Suppressor macrophage treated with lipopolysaccharide for 1 hour (primary cell): ENCODE measurements at places on chromosomes 1 and 21.
A peak's percentile ranks its signal among the peaks of the same experiment; 100 is the strongest.

GRCh38 chr1:70171512-70171911, 33.9 kb downstream of the LRRC40 start:
- no peak for DNase-seq

GRCh38 chr1:227299241-227299627, 19.1 kb downstream of the CDC42BPA start:
- peak; percentile 19 for DNase-seq

DNA sequence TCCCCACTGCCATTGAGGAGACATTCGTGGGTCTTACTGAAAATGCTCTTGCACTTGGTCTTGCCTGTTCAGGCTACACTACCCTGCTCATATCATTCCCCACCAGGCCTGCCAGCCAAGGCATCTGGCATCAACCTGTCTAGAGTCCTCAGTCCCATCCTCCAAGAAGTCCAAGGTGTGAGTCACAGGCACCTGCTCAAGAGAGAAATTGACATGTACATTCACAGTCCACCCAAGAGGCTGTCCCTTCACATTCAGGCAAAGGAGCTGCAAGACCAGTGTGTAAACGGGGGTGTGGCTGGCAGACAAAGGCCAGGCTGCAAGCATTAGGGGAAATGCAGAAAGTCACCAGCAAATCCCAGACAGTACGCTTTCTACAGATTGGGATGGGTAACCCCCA, 13.1 kb upstream of the PLA2G2C start:
- DNase-seq: no peak

DNA sequence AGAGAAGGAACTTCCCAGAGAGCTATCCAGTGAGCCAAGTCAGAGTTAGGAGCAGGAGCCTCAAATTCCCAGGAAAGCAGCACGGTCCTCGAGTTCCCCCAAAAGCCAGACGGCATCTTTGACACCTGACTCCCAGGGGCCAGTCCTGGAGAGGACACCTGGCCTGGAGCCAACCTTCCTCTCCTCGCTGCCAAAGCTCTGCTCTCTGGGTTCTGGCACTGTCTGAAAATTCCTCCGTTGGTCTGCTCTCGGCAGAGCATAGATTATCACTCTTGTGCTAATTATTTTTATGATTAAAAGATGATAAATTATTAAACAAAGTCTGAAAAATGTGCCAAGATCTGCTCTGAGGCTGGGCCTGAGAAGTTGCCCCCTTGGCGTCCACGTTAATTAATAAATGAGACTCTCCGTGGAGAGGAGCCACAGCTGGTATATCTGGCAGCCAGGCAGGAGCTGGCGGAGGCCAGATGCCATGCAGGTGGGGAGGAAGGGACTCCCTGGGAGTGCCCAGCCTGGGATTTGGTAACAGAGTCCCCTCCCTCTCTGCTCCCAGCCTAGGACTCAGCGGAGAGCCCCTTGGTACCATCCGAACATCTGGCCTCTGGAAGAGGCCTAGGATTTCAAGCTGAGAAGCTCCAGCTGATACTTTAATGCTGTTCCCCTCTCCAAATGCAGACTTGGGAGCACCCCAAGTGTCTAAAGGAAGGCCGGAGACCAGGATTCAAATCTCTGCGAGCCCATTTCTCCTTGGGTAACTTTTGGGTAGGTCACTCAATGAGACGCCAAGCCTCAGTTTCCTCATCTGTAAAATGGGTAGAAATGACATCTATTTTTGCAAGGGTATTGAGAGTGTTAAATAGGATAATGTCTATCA, 163.7 kb upstream of the POU3F1 start:
- DNase-seq: no peak

DNA sequence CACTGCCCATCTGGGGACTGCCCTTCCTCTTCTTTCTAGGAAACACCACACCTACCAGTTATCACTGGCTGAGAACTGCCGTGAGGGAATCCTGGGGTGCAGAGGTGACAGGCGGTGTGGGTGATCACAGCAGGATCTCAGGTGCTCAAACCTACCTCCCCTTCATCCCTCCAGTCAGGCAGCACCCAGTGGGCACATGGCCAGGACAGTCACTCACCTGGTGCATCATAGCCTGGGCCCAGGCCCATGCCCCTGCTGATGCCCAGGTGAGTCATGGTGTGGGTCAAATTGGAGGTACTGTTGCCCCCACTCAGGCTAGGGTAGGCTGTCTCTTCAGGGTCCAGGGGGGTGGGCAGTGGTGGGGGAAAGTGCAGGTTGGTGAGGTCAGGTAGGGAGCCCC, 5.3 kb upstream of the DENND4B start:
- no peak for DNase-seq

DNA sequence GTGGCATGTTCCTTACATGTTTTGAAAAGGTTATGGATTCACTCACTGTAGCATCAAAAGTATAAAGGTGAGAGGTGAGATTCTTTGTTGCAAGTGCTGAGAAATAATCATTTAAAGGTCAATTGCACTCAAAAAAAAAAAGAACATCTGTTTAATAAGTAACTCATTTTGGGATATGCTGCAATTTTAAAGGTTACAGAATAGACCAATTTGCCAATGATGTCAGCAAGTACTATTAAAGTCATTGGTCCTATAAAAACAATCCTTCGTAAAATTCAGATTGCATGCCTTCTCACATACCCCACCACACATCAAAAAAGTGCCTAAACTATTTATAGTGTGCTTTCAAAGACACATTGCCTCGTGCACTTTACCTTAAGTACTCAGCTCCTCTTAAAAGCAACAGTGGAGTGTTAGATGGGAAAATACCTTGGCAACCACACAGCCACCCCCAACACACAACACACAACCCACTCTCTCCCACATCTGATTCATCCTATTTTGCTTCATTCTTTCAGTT, 218.2 kb upstream of the ADGRL2 start:
- DNase-seq: no peak

GRCh38 chr1:118617916-118618315, 370.2 kb downstream of the TBX15 start:
- no peak for DNase-seq

DNA sequence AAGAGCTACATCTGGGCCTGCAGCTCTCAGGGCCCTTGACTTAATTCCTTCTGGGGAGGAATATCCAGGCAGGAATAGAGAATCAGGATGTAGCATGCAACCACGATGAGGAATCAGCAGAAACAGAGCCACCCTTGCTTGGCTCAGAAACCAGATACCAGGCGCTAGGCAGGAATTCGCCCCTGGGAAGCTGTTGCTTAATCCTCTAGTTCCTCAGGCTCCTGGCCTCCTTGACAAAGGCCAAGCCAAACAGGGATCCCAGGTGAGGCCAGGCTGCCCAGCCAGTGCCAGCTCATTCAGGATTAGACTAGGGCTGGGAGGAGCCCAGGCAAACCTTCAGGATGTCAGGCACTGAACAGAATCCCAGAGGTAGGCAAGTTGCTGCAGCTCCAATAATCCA, 48.2 kb upstream of the IRF2BP2 start:
- no peak for DNase-seq

DNA sequence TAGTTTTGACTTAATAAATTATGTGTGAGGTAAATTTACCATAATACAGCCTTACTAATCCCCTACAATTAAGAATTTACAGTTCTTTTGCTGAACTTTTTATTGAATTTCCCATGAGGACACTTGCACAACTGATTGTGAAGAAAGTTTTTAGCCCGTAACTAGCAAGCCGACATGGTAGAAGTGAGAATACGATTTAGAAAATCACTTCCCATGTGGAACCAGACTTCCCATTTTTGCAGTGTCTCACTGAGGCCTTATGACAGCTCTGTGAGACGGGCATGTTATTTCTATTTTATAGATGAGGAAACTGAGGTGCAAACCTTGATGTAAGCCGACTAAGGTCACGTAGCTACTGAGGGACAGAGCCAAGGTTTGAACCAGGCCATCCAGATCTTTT, 32.5 kb upstream of the LMO4 start:
- DNase-seq: peak; percentile 69

DNA sequence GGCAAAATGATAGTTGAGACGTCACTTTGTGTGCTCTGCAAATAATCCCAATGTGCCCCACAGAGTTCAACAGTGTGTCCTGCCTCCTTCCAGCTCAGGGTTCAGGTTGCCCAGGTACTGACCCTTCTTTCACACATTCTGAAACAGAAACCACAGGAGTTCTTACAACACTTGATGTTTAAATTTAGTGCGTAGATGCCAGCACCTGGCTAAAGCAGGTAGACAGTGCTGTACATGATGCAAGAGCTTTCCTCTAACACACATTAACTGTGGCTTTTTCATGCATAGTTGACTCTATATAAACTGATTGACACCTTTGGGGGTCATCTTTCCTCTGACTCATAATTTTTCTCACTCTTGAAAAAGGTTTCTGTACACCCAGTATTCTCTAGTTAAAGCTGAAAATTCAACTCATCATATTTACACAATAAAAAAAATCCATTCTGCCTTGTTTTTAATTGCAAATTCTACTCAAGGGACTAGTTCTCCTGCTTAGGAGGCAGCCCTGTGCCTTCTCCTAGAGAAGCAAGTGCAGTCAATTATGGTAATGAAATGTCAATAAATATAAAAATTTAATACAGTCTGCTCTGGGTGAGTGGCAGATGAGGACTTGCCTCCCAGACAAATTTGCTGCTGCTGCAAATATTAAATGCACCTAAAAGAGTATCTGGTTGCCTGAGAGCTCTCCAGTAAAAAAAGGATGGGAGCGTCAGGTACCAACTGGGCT, 91.4 kb downstream of the NR5A2 start:
- no peak for DNase-seq

GRCh38 chr1:26542771-26543451, 13.3 kb downstream of the RPS6KA1 start:
- DNase-seq: peak; percentile 46

- no peak for DNase-seq
Observed at GRCh38 chr1:145906954-145907753, 2.7 kb downstream of the ITGA10 start.

DNA sequence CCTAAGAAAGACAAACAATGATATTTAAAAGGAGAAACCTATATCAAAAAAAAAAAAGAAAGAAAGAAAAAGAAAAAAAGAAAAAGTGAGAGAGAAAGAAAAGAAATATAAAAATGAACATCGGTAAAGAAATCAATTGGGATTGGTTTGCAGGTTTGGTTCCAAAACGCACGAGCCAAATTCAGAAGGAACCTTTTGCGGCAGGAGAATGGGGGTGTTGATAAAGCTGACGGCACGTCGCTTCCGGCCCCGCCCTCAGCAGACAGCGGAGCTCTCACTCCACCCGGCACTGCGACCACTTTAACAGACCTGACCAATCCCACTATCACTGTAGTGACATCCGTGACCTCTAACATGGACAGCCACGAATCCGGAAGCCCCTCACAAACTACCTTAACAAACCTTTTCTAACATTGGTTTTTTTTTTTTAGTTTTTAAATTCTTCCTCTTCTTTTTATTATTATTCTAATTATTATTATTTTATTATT, 11.7 kb downstream of the LHX9 start:
- no peak for DNase-seq

DNA sequence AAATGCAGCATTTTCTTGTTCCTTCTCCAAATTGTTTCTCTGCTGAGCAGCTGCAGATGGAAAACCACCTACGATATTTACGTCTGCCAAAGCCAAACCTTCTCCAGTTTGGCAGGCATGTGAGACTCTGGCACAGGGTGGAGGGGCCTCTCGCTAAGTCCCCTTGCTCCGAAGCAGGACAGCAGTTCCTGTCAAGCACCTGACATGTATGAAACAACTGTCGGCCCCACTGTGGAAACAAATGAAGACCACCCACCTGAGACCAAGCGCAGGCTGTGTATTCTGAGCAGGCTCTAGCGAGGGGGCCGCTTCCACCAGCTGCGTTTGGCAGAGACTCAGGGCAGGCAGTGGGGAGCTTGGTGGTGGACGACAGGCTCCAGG, 74.7 kb downstream of the RIPK4 start:
- DNase-seq: no peak

GRCh38 chr1:241136389-241136788, 220.6 kb downstream of the RGS7 start:
- DNase-seq: no peak

DNA sequence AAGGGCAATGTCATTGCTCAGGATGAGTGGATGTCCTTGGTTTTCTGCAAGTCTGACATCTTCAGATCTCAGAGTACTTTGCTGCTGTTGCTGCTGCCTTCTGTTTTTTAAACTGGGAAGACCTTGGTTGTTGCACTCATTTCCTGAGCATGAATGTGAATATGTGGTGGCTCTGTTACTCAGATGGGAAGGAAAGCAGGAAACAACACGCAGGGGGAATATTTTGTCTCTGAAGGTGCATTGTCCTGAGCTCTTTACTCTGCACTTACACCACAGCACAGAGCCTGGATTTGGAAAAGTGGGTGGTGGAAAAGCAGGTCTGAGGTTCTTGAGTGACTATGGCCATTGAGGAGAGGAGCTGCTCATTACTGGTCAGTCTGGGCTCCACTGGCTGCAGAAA, 36.3 kb downstream of the PTGFRN start:
- DNase-seq: no peak

GRCh38 chr1:34578306-34578705, 176.5 kb upstream of the GJB5 start:
- DNase-seq: no peak

DNA sequence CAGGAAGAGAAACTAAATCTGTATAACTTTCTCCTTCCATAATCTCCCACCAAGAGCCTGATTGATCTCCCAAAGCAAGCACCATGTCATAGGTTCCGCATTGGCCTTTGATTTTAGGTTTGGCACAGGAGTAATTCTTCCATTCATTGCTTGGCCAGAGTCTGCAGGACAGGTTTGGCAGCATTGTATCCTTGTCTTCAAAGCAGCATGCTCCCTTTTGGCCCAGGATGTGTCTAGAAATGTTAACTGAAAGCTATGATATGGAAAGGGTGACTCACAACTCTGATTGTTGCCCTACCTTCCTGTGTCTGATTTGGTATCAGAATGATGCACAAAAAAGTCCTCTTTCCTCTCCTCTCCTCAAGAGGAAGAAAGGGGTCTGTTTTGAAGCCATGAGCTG, 824.3 kb upstream of the PRMT6 start:
- no peak for DNase-seq

DNA sequence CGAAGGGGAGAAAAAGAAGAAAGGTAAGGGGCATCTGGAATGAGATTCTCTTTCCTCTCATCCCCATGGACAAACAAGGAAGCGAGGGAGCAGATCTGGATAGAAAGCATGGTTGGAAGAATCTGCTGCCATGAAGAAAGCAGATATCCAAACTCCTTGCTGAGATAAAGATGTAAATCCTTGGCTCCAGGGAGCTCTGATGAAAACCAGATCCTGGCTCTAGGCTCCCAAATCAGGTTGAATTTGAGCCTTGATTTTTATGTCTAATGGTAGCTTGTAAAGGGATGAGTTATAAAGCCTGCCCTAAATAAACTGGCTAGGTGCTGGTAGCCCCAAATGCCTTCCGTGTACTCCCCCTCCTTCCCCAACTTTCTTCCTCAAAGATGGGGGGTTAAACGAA, 64.1 kb upstream of the LAX1 start:
- no peak for DNase-seq

- DNase-seq: no peak
Observed at GRCh38 chr21:10425856-10426255, 95.5 kb upstream of the TPTE start.

DNA sequence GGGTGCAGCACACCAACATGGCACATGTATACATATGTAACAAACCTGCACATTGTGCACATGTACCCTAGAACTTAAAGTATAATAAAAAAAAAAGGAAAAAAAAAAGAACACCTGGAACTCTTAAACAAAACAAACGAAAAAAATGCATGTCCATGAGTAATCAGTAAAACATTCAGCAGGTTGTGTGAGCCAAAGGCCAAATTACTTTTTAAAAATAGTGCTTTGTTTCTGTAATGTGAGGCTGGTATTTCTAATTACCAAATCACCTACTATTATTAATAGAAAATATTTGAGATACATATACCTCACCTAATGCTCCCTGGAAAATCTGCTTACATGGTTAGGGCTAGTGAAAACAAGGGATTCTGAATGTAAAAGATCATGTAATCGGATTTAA, 294.4 kb upstream of the NR5A2 start:
- DNase-seq: no peak

GRCh38 chr1:162056579-162056978, 12.9 kb upstream of the NOS1AP start:
- no peak for DNase-seq
